ENCODE measurements at places on chromosomes 3 and 15.

GRCh38 chr3:14129296-14129695 is 4.4 kb downstream of the TMEM43 start:
- DNase-seq = no peak

DNA sequence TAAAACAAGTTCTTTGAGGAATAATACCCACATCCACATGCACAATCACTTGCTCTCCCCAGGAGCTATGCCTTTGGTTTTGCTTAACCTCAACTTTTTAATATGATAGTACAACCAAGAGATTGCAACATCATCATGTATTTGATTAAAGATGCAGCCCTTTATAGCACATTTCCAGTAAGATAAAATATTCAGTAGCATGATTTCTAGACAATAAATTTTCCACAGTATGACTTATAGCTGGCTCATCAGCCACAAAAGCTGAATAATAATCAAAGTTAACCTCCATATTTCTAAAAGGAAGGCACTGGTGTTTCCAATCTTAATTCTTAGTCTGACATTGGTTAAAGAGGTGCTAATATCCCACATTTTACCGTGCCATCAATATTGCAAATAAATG is 622.5 kb downstream of the TBL1XR1 start:
- no peak for DNase-seq

- no peak for DNase-seq
Measured at GRCh38 chr3:144760831-144761230, 789.2 kb downstream of the DIPK2A start.

DNA sequence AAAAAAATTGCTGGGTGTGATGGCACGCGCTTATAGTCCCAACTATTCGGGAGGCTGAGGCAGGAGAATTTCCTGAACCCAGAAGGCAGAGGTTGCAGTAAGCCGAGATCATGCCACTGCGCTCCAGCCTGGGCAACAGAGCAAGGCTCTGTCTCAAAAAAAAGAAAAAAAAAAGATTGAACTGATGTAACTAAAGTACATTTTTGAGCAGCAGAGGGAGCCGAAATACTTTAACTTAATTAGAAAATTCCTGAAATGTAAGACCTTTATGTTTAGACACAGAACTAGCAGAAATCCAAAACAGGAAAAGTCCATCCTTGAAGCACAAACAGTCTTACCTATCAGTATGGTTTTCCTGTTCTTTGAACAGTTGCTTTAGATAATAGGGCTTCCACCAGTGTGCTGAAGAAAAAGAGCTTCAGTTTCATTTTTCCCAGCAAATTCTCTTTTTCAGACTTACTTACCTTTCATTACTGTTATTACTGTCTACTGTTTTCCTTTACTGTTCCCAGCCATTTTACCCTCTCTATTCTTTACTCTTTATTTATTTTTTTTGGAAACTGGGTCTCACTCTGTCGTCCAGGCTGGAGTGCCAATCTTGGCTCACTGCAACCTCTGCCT is 33.4 kb upstream of the ZNF609 start:
- peak; percentile 38 for DNase-seq

- DNase-seq = no peak
Measured at GRCh38 chr3:36166477-36166876, 213.8 kb upstream of the STAC start.

- peak; percentile 5 for DNase-seq
Measured at GRCh38 chr3:26614006-26614685, 8.4 kb upstream of the LRRC3B start.
